ENCODE measurements at places on chromosomes 7 and 10.

GRCh38 chr7:41045556-41046123 lies 657.2 kb downstream of the INHBA start:
- DNase-seq = no peak

- peak; percentile 49 for DNase-seq
These were observed 55.0 kb downstream of the PODXL start for GRCh38 chr7:131501422-131501821.

- DNase-seq = no peak
These were observed 48.9 kb downstream of the ZMYND11 start for GRCh38 chr10:184174-184573.

GRCh38 chr7:80766724-80767123 lies 128.3 kb downstream of the CD36 start:
- no peak for DNase-seq

DNA sequence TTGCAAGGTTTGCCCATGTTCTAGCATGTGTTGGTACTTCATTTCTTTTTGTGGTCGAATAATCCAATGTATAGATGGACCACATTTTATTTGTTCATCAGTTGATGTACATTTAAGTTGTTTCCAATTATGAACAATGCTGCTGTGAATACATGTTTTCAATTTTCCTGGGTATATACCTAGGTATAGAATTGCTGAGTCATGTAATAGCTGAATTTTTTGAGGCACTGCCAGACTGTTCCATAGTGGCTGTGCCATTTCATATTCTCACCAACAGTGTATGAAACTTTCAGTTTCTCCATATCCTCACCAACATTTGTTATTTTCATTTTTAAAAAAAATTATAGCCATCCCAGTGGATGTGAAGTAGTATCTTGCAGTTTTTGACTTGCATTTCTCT lies 90.5 kb downstream of the EZH2 start:
- DNase-seq = no peak
